ENCODE measurements at places on chromosomes 7 and 10.

GRCh38 chr10:53102424-53102823 is 329.8 kb upstream of the MBL2 start:
- DNase-seq, result no peak

- no peak for DNase-seq
Measured at GRCh38 chr10:5117026-5117425, 22.8 kb downstream of the AKR1C3 start.

GRCh38 chr10:1881636-1882035 is 144.3 kb upstream of the ADARB2 start:
- DNase-seq, result no peak

DNA sequence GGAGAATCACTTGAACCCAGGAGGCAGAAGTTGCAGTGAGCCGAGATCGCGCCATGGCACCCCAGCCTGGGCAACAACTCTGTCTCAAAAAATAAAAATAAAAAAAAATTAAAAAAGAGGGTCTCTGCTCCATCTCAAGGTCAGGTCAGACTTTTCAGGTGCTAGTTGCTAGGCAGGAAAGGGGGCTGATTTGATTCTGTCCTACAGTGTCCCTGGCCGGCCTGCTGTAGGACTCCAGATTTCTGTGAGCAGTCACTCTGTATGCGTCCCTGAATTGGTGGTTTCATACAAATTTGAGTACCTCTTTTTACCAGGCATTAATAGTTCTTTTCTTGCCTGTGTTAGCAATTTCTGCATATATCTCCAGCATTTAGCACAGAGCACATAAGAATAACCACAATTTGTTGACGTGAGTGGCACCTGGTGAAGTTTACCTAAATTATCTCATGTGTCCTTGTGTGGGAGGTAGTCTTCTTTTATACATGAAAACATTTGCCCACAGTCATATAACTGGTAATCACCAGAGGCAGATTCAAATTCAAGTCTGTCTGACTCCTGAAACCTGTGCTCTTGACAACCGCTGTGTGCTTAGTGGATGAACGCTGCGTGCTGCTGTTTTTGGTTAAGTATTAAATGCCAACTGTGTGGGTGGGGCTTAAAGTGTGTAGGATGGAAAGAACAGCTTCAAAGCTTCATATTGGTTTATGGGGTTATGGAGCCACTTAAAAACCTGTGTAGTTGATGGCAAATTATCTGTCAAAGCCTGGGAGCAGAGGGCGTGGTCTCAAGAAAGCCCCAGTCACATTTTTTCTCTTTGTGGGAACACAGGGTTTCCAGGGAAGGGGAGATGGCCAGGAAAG is 3.2 kb upstream of the ZNF775 start:
- DNase-seq, result no peak

- no peak for DNase-seq
Measured at GRCh38 chr10:92640107-92640506, 47.2 kb downstream of the KIF11 start.

- no peak for DNase-seq
Measured at GRCh38 chr10:85222300-85222699, 893.9 kb downstream of the CCSER2 start.

GRCh38 chr10:122171302-122172075 is 99.6 kb upstream of the BTBD16 start:
- no peak for DNase-seq

GRCh38 chr7:6444516-6445269 is 3.1 kb downstream of the DAGLB start:
- DNase-seq, result no peak

GRCh38 chr7:40802497-40802896 is 667.7 kb downstream of the SUGCT start:
- no peak for DNase-seq
